ENCODE measurements at places on chromosomes 1 and 21.

DNA sequence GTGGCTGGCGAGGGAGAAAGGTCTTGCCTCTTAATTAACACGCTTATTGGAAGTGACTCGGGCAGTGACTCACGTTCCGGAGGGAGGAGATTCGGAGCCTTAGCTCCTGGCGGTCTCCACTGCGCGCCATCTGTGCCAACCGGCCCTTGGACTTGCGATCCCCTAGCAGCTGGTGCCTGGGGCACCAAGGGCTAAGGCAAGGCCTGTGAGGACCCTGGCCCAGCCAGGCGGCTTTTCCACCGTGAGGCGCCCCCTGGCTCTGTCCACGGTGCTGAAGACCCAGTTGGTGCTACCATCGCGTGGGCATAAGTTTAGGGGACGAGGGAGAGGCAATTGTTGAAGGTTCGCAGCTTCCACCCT is 1.3 kb upstream of the SYT6 start:
- no peak for DNase-seq

- no peak for DNase-seq
Measured at GRCh38 chr1:155134322-155134721, 1.3 kb upstream of the SLC50A1 start.

GRCh38 chr1:182189535-182190066 is 128.1 kb upstream of the ZNF648 start:
- no peak for DNase-seq

GRCh38 chr1:16087733-16088132 is 14.3 kb upstream of the FAM131C start:
- no peak for DNase-seq

- DNase-seq: no peak
Measured at GRCh38 chr1:44010935-44011471, 19.6 kb downstream of the CCDC24 start.

- DNase-seq: no peak
Measured at GRCh38 chr1:46087891-46088290, 44.5 kb downstream of the PIK3R3 start.

- DNase-seq: no peak
Measured at GRCh38 chr1:244497805-244498204, 36.7 kb downstream of the CATSPERE start.

DNA sequence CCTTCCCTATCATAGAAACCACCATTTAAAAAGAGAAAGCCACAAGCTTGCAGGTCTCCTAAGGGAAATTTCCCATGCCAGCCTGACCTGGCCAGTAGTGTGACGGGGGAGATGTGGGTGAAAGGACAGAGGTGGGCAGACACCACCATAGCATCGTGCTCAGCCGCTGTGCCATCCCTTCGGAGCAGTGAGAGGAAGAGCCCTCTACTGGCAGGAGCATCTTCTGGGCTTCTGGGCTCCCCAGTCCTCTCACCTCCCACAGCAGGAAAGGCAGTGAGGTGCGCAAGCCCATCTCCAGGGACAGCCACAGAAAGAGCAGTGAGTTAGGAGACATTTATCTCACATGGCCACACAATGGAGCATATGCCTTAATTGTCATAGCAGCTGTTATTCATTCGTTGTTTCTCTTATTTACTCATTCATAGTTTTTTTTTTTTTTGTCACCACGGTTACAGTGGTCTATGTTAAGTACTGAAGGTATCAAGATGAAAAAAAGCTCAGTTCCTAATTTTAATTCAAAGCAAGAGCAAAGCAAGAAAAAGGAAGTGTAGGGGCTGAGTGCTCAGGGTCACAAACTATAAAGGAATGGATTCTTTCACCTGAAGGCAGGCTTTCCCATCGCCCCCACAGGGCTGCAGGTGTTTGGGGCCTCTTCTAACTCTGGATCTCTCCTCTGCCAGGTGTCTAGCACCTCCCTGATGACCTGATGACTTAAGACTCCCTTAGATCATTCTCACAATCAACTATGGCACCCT is 48.8 kb upstream of the CAMK1G start:
- DNase-seq: no peak

DNA sequence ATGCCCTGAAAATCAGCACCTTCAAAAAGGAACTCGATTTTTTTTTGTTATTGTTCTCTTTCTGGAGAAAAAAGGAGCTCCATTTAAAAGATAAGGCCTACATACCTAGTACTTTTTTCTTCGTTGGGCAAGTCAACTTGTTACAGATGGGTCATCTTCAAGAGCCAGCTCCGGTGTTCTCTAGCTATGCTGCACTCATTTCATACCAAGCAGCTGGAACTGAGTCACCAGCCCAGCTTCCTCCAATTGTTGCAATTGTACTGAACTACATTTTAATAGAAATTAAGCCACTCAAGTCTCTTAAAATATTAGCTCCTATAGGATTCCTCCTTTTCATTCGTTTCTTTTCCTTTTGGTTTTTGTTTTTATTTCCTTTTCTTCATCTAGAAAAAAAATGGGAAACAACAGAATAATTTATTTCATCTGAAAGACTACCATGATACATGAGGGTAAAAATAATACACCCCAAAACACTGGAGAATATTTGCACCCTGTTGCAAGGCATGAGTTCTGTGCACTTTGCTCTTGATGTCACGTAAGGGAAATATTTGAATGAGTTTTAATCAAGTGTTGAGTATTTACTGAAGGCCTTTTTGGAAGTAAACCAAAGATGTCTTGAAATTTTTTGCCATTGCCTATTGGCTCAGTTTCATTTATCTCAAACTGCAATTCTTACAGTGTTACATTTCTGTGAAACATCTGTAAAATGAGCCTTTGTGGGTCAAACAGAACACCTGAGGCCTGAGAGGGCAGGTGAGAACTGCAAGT is 60.5 kb downstream of the CLIC4 start:
- no peak for DNase-seq

GRCh38 chr1:116477429-116477828 is 93.4 kb downstream of the CD58 start:
- DNase-seq: no peak

DNA sequence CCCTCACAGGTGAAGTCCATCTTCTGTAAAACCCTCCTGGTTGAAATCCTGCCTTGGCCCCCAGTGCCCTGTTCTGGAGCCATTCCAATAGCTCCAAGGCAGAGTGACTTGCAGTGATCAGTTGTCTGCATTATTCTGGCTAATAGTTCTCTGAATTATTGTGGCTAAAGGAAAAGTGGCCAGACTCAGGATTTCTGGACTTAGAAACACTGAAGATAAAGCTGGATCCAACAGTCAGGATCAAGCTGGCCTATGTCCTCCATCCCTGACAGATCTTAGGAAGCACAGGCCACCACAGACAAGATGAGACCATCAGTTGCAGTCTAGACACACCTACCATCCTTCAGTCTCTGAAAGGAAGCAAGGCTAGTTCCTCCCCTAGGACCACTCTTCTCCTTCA is 801 bp upstream of the C2CD4D start:
- DNase-seq: no peak

- no peak for DNase-seq
Measured at GRCh38 chr1:157776971-157777391, at the start of gene FCRL2. FCRL2 (minus strand) TSS chr1:157777132; CDS start chr1:157777073, 59 bp downstream.

- no peak for DNase-seq
Measured at GRCh38 chr1:231639819-231640218, 13.2 kb downstream of the DISC1 start.

DNA sequence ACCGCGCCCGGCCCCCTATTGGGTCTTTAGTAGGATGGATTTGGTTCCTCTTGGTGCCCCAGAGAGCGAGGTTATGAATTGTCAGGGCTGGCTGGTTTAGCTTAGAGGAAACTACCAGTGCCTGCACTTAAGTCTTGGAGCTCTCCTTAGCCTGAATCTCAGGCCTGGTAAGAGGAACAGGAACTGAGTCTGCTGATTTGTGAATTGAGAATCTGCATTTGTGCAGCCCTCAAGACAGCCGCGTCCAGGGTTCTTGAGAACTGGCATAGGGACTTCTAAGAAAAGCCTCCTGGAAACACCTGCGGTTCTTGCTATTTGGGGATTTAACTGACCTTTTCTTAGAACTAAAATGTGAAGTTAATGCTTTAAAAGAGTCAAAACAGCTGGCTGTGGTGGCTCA is 1.7 kb downstream of the NECAP2 start:
- no peak for DNase-seq

DNA sequence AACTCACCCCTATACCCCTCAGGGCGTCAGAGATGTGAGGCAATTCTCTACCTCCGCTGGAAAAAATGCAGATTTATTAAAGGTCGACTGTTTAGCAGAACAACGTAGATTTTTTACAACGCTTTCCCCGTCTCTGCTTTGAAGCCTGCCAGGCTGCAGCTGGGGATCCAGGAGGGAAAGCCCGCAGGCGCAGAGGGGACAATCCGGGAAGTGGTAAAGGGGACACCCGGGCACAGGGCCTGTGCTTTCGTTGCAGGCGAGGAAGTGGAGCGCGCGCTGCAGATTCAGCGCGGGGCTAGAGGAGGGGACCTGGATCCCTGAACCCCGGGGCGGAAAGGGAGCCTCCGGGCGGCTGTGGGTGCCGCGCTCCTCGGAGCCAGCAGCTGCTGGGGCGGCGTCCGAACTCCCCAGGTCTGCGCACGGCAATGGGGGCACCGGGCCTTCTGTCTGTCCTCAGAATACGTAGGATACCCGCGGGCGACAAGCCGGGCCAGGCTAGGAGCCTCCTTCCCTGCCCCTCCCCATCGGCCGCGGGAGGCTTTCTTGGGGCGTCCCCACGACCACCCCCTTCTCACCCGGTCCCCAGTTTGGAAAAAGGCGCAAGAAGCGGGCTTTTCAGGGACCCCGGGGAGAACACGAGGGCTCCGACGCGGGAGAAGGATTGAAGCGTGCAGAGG is 5.5 kb downstream of the SIM2 start:
- no peak for DNase-seq

DNA sequence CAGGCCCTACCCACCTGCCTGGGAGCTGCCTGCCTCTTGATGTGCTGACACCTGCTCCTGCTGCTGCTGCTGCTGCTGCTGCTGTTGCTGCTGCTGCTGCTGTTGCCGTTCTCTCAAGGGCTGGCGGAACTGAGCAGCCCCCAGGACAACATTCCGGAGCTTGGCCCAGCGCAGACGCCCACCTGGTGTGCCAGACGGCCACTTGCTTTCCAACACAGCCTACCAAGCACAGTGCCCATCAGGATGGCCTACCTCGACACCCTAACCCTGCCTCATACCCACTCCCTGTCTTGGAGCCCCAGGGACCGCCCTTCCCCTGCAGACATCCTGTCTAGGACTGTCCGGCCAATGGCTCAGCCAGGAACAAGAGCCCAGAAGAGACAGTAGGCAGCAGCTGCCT is 11.8 kb downstream of the DENND4B start:
- DNase-seq: no peak

DNA sequence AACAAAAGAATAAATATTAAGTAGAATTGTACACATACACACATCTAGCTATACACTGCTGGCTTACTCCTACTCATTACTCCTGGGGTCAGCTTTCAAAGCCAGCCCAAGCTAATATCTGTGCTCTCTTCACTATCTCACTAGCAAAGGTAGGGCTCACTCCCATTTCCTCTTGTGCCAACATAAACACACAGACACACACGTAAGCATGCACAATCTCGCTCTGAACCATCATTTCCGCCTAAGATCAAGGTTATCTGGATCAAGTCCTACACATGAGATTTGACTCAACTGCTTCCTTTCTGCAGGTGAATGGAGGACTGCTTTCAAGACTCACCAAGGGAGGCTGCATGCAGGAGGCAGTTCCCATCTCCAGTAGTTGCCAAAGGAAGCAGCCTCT is 28.8 kb upstream of the MTMR11 start:
- no peak for DNase-seq

DNA sequence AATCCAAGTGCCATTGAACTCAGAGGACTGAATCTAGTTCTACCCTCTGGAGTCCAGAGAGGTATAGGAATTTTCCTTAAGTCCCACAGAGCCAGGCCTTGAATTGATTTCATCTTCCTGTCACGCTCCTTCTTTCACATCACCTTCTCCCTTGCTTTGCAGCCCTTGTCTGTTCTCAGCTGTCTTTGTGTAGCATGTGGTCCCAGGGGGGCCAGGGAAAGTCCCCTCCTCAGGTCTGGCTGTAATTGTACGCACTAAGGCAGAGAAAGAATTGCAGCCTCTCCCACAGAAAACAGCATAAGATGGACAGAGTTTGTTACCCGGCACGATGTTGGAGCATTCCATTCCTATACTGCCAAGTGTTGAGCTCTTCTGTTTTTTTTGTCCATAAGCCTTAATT is 153.6 kb downstream of the FAM78B start:
- DNase-seq: no peak

GRCh38 chr1:93595743-93596142 is 85.9 kb downstream of the BCAR3 start:
- no peak for DNase-seq

GRCh38 chr1:171654201-171654941 is 1.9 kb upstream of the MYOC start:
- DNase-seq: no peak

GRCh38 chr21:29114765-29115500 is 15.5 kb upstream of the MAP3K7CL start:
- peak; percentile 21 for DNase-seq

DNA sequence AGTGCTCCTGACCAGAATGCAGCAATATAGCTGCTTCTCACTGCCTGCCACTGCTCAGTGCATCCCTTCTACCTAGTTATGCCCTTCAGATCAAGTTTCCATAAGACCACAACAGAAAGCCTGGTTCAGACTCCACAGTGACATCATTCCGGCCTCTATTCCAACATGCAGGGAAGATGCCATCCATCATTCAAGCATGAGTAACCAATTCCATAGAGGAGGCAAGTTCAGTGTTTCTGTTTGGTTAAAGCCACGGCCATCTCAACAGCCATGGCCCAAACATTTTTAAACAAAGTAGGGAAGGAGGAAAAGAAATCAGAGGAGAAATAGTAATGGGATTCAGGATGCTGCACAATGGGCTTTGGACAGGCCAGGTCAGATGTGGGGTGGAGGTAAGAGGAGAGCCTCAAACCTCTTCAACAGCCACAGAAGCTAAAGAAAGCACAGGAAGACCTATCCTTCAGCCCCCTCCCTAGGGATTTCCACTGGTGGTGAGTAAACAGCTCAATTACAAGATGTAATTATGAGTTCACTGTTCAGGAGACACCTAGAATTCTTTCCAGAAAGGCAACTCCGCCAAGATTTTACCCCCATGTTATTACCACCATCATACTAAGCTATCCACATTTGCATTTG is 484.9 kb downstream of the SETD4 start:
- no peak for DNase-seq

- DNase-seq: no peak
Measured at GRCh38 chr1:8677782-8678181, 139.7 kb downstream of the RERE start.

DNA sequence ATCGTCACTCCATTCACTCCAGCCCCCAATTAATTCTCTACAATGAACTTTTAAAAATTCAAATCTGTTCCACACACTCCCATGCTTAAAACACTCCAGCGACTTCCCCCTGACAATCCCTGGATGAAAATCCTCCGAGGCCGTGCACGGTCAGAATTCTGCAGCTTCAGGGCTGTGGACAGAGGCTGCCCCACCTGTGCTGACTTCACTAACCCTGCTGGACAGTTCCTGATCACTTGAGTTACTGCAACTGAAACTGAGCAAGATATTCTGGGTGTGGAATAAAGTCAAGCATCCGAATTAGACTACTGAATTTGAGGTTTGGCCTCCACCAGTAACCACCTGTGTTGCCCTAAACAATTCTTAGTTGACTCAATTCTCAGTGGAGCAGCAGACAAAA is 1.0 kb upstream of the JAK1 start:
- no peak for DNase-seq

- DNase-seq: no peak
Measured at GRCh38 chr1:61753998-61754508, 11.8 kb downstream of the PATJ start.
